ENCODE measurements at places on chromosomes 6 and 20.

DNA sequence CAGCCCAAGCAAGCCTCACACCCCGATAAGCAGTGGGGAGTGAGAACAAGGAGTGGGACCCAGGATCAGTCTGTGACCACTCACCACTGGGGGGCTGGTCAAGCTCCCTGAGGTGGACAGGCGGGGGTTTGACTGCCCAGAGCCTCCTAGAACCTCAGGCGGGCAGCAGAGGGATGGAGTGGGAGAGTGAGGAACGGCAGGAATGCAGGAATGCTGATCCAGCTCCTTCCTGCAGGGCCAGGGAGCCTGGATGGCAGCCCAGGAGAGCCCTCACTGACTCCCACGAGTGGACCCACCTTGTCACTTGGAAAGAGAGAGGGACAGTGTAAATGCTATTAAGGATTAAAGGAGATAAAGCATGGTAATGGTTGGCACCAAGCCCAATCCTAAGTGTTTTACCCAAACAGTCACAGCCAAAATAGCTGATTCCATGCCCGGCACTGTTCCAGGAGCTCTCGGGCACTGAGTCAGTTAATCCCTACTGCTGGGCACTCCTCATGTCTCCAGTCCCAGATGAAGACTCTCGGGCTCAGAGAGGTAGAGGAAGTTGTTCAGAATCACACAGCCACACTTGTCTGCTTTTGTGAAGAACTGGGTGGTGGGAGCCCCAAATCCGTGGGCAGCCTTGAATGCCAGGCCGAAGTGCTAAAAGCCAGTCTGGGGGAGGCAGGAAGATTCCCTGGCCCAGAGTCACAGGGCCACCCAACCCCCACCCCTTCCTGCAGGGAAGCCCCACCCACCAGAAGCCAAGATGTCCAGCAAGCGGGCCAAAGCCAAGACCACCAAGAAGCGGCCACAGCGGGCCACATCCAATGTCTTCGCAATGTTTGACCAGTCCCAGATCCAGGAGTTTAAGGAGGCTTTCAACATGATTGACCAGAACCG, 3.1 kb downstream of the MYL9 start:
- no peak for DNase-seq

GRCh38 chr20:13220904-13221297, at the start of gene ISM1:
Gene ISM1 (plus strand): TSS chr20:13221274. CDS start chr20:13221777, 503 bp downstream.
- DNase-seq = peak; percentile 66

GRCh38 chr6:167219967-167220512, 62.3 kb upstream of the GPR31 start:
- DNase-seq = no peak

GRCh38 chr20:4887586-4887985, 113.7 kb downstream of the SLC23A2 start:
- no peak for DNase-seq

GRCh38 chr20:48187851-48188250, 402.6 kb upstream of the SULF2 start:
- DNase-seq = no peak

GRCh38 chr6:151036869-151037680, 171.6 kb downstream of the MTHFD1L start:
- no peak for DNase-seq

- no peak for DNase-seq
Measured at GRCh38 chr6:169653691-169654090, 48.1 kb downstream of the WDR27 start.

- no peak for DNase-seq
Measured at GRCh38 chr20:32629813-32630212, 43.9 kb downstream of the C20orf203 start.

DNA sequence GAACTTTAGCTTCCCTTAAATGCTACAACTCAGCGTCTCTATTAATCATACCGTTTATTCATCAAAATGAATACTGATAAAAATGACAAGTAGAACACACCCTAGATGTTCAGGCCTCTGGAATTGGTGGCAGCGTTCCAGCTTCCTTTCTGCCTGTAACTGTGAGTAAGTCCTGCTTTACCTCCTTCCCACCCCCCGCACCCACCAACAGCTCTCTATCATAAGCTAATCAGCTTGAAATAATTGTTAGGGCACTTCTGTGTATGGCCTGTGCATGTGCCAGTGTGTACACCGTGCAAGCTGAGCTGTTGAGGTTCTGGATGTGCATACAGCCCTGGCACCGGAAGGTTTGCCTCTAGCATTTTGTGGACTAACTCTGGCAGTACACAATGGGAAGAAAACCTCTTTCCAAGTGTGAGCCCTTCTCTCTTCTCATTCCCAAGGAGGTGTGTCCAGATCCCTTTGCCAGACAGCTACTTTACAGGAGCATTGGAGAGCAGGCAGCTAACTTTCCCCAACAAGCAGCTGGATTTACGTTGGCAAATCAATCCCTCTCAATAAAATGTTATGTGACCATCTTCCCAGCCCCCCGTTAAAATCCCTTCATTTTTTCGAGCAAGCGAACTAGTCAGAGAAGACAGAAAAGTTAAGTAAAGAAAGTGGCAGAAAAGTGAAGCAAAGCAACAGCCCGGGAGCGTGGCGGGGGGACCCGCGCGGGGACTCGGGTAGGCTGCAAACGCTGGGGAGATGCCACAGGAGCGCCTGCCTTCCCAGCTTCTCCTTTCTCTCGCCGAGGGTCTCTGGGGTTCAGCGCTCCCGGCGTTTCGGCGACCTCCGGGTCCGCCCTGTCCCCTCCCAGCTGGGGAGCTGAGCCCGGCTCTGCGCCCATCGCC, 803 bp upstream of the ADGRG6 start:
- DNase-seq = no peak

GRCh38 chr6:91098006-91098405, 511.1 kb upstream of the MAP3K7 start:
- DNase-seq = no peak

GRCh38 chr6:82720992-82721391, 344.6 kb downstream of the UBE3D start:
- DNase-seq = no peak

DNA sequence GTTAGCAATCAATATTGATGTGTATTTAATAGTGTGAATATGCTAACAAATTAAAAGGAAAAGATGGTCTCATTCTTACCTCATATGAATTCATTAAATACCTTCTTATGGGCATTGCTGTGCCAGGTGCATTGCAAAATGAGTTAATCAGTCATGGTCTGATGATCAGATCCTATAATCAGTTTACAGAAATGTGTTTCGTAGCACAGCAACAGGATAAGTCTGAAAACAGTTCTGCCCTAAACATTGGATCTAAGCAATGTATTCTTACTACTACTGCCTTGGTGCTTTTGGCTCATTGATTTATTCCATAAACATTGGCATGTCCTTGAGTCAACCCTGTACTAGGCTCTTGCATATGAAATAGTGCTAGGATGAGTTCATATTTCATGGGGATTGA, 417.0 kb upstream of the JAG1 start:
- no peak for DNase-seq

GRCh38 chr20:59448851-59449444, 148.5 kb downstream of the EDN3 start:
- no peak for DNase-seq

DNA sequence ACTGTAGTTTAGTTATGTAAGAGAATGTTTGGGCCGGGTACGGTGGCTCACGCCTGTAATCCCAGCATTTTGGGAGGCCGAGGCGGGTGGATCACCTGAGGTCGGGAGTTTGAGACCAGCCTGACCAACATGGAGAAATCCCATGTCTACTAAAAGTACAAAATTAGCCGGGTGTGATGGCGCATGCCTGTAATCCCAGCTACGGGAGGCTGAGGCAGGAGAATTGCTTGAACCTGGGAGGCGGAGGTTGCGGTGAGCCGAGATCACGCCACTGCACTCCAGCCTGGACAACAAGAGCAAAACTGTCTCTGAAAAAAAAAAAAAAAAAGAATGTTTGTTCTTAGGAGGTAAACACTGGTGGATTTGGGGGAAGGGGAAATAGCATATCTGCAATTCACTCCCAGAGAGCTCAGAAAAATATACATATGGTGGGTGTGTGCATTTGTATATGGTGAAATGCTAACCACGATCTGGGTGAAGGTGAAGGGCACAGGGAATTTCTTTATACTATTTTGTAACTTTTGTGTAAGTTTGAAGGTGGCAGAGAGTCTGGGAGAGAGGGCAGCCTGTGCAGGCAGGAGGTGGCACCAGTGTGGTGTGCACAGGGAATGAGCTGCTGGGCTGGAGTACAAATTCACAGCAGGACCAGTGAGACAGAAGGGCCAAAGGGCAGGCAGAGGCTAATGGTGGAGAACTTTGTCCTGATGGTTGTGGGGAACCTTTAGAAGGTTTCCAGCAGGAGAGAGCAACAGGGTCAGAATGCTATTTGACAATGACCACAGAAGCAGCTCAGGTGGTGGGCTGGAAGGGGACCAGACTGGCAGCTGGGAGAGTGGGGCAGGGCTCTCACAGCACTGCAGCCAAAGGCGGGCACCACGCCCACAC, 42.4 kb downstream of the SSR1 start:
- DNase-seq = no peak

- no peak for DNase-seq
Measured at GRCh38 chr6:46983007-46983411, 59.1 kb downstream of the ADGRF1 start.

- DNase-seq = no peak
Measured at GRCh38 chr6:149634315-149634714, 14.2 kb downstream of the KATNA1 start.

GRCh38 chr20:881051-881782, 34.9 kb downstream of the ANGPT4 start:
- DNase-seq = no peak

- DNase-seq = no peak
Measured at GRCh38 chr6:104969785-104970581, 13.1 kb downstream of the LIN28B start.

DNA sequence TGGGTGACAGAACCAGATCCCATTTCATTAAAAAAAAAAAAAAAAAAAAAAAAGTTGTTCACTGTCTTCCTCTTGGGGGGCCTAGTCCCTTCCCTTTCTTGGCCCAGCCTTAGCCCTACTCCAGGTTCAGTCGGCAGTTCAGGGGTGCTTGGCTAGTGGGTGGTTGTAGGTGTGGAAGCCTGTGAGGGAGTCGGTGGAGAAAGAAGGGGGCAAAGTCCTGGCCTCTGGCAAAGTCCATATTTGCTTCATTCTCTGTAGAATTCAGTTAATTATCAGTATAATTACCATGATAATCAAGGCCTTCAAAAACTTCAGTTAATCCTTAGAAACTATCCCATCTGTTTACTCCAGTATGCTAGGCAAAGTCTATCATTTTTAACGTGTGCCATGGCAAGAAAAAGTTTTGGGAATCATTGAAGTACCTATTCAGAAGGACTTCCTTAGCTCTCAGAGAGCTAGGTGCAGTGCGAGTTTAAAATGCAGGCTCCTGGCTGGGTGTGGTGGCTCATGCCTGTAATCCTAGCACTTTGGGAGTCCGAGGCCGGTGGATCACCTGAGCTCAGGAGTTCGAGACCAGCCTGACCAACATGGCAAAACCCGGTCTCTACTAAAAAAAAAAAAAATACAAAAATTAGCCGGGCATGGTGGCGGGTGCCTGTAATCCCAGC, 205.7 kb upstream of the ARG1 start:
- DNase-seq = no peak

- DNase-seq = peak; percentile 58
Measured at GRCh38 chr6:43269273-43270007, 26.2 kb downstream of the TTBK1 start.

DNA sequence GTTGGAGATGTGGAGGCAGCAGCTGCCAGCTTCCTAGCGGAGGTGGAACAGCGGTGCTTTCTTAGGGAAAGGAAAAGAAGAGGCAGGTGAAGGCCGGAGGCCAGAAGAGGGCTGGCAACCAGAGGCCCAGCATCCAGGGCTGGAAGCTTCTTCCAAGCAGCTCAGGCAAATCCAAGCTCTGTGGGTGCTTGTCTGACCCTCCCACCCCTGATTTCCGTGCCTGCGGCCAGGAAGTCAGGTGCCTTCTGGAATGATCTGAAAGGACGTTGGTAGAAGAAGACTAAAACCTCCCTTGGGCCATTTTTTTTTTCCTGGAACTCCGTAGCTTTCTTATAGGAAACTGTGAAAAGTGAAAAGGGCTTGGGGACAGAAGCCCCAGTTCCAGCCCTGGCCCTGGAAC, 33.1 kb upstream of the GABRR1 start:
- no peak for DNase-seq

DNA sequence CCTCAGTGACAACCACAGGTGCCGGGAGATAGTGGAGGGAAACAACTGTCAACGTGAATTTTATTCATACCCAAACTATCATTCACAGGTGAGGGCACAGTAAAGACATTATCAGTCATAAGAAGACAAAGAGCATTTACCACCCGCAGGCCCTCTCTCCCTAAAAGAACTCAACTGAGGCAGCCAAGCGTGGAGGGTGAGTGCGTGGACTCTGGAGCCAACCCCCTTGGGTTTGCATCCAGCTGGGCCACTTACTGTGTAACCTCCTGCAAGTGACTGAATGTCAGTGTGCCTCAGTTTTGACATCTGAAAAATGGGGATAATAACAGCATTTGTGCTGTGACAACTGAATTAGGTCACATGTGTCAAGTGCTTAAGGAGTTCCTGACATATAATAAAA, 70.6 kb upstream of the KCNK16 start:
- no peak for DNase-seq

- no peak for DNase-seq
Measured at GRCh38 chr6:156686301-156686994, 90.7 kb upstream of the ARID1B start.

DNA sequence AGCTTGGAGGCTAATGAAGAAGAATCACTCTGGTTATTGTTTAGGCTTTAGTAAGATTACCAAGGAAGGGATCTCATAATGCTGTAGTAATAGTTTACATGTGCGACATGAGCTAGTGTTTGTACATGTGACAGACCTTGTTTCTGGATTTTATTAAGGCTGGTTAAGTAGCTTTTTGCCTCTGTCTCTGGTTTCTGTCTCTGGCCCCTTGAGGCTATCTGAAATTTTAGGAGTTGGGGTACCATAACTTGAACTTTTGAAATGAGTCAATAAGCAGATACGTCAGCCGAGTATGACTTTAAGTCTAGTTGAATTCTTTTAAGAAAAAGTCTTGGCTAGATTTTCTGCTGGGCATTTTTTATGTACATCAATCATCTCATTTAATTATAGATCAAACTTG, 9.5 kb downstream of the CBFA2T2 start:
- DNase-seq = no peak

DNA sequence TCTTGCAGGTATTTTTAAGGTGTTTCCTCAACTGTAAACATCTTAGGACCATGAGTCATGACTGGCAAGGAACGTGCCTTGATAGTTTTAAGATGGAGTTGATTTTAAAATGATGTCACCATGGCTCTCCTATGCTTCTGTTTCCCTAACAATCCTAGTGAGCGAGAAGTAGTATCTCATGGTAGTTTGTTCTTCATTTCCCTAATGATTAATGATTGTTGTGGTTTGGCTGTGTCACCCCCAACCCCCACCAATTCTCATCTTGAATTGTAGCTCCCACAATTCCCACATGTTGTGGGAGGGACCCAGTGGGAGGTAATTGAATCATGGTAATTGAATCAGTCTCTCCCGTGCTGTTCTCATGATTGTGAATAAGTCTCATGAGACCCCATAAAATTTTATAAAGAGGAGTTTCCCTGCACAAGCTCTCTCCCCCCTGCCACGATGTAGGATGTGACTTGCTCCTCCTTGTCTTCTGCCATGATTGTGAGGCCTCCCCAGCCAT, 16.8 kb upstream of the BNIP5 start:
- no peak for DNase-seq

All from activated T-cell treated with anti-CD3 and anti-CD28 coated beads, Interleukin-2, amount 50 U/mL, for 1 hour (primary cell).